Spleen (tissue), 13 donors: ENCODE measurements at places on chromosomes 2 and 18. TPM values are rescaled to one million over a fixed set of nuclear protein-coding genes. Genes with fewer than 3 reads are reported as not detected.

- H3K4me3 ChIP-seq, result no peak overlapping the region
- H3K36me3 ChIP-seq, result no peaks in the 10 kb centered on the region
- H3K27ac ChIP-seq, result no peak overlapping the region
- no peak for DNase-seq
Measured at GRCh38 chr18:8522756-8523155, 86.5 kb upstream of the RAB12 start.

DNA sequence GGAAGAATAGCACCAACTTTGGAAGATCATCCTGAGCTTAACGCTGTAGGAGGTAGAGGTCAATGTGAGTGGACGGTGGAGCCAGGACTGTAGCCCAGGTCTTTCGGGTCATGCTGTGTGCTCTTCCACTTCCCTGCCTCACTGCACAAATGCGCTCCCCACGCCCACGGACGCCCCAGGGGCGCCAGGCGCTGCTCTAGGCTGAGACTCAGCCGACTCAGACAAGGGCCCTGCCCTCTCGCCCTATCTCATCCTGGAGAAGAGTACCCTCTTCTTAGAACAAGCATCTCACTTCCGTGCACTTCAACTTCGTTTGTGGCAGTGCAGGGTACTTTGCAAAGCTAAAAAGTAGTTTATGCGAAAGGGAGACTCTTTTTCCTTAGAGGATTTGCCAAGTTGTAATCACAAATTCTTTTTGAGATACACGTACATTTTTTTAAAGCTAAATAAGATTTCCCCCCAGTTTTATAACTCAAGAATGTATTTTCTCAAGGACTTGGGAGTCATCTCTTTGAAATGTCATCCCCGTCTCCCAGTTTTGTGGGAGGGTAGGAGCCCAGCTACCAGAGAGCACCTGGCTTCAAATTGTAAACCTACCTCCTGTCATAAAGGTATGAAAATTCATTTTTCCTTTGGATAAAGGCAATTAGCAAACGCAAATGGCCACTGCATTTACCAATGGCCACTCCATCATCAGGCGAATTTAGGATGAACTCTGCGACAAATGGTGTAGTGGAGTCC lies 1.2 kb upstream of the PRELID3A start:
- H3K36me3 ChIP-seq, result no peaks in the 10 kb centered on the region
- H3K27me3 ChIP-seq, result peaks cover 3% of the 10 kb centered on the region
- H3K4me1 ChIP-seq, result peaks cover 24% of the 10 kb centered on the region
- DNase-seq, result peak; percentile 66
- no peak overlapping the region for H3K27ac ChIP-seq

Gene C2orf72
- not detected for total RNA-seq

DNA sequence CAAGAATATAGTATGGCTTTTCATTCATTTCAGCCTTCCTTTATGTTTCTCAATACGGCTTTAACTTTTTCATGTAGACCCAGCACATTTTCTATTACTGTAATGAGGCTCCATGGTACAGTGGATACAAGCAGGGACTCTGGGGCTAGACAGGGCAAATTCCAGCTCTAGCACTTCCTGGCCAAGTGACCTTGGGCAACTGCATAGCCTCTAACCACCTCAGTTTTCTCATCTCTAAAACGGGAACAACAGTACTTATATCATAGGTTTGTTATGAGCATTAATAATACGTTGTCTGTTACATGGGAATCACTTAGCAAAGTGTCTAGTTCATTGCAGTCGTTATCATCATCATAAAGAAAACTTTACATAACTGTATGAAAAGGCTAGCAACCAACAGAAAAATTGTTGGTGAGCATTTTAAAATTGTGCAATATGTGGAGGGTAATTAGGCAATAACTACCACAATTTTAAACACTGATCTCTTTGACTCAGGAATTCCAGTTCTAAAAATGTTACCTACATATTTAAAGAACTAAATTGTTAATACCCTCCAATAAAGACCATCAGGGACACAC lies 13.7 kb upstream of the RMDN2 start:
- DNase-seq, result no peak
- no peak overlapping the region for H3K27ac ChIP-seq
- H3K36me3 ChIP-seq, result no peaks in the 10 kb centered on the region
- no peak overlapping the region for H3K4me3 ChIP-seq
- H3K27me3 ChIP-seq, result no peaks in the 10 kb centered on the region
- no peaks in the 10 kb centered on the region for H3K4me1 ChIP-seq

- no peak overlapping the region for H3K4me3 ChIP-seq
- H3K27ac ChIP-seq, result no peak overlapping the region
- H3K36me3 ChIP-seq, result no peaks in the 10 kb centered on the region
- no peaks in the 10 kb centered on the region for H3K27me3 ChIP-seq
- no peaks in the 10 kb centered on the region for H3K4me1 ChIP-seq
Measured at GRCh38 chr2:218354850-218355443, 1.7 kb upstream of the CATIP start.

GRCh38 chr2:240436683-240437550 lies 1.5 kb downstream of the GPC1 start:
- H3K36me3 ChIP-seq, result no peaks in the 10 kb centered on the region
- H3K4me1 ChIP-seq, result no peaks in the 10 kb centered on the region
- peaks cover 22% of the 10 kb centered on the region for H3K27me3 ChIP-seq
- H3K27ac ChIP-seq, result peak overlapping the region; percentile 43
- peak; percentile 74 for DNase-seq
